ENCODE measurements at places on chromosomes 7 and 10.

- peak; percentile 40 for DNase-seq
Observed at GRCh38 chr10:93452143-93452542, 30.0 kb downstream of the MYOF start.

GRCh38 chr7:109950821-109951564, 1139.9 kb upstream of the LRRN3 start:
- DNase-seq = no peak

GRCh38 chr10:112809736-112810135, 140.3 kb upstream of the TCF7L2 start:
- DNase-seq = no peak

DNA sequence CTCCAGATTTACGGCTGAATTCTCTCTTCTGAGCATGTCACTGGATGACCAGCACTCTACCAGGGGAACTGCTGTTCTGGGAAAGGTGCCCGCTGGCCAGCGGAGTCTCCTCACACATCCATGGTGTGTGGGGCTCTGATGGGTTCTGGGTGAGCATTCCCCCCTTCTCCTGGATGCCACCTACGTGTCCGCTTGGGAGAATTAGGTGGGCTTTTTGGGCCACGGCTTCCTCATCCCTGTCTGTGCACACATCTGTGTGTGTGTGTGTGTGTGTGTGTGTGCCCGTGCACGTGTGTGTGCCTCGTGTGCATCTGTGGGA, 163.0 kb downstream of the DNAJB6 start:
- no peak for DNase-seq

DNA sequence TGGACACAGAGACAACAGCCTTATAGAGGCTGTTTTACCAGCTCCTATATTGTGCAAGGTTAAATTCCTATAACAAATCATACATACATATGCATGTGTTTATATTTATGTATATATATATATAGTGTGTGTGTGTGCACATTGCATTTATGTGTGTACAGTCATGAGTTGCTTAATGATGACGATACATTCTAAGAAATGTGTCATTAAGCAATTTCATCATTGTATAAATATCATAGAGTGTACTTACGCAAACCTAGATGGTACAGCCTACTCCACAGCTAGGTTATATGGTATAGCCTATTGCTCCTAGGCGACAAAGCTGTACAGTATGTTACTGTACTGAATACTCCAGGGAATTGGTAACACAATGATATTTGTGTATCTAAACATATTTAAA, 30.1 kb upstream of the TNKS2 start:
- no peak for DNase-seq

GRCh38 chr10:64033711-64034110, 512.5 kb downstream of the REEP3 start:
- DNase-seq = no peak

- no peak for DNase-seq
Observed at GRCh38 chr7:155309021-155309338, 11.3 kb downstream of the INSIG1 start.

- DNase-seq = peak; percentile 59
Observed at GRCh38 chr7:92608380-92609322, 18.5 kb upstream of the FAM133B start.

GRCh38 chr10:37774351-37774750, 83.1 kb downstream of the ZNF248 start:
- no peak for DNase-seq

DNA sequence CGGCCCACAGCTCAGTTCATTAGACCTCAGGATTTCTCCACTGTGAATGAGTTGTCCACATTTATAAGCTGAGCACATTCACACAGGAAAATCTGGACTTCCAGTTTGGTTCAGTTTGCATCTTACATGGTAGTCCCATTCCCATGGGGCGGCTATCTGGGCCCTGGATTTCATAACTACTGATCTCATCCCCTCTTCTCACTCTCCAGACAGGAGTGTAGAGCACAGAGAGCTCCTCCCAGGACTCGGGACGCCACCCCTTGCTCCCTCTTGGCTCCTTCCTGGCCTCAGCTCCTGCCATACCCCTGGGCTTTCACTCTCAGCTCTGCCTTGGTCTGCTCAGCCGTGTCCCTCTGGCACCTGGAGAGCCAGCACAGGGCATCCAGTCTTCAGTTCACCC, 117.6 kb upstream of the TCERG1L start:
- DNase-seq = no peak

DNA sequence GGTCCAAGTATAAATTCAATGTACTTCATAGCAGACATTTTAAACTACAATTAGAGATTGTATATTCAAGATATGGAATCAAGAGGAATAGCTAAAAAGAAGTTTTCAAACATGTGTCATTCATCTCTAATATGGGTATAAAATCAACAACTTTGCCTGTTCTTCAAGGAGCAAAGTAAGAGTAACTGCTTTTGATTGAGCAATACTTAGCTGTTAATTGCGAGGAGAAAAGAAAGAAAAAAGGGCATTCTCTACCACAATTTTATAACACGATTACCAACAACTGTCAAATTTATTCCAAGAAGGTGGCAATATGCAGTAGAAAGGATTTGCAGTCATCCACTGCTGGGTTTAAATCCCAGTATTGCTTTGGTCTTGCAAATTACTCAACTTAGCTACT, 146.3 kb upstream of the PTN start:
- DNase-seq = no peak

DNA sequence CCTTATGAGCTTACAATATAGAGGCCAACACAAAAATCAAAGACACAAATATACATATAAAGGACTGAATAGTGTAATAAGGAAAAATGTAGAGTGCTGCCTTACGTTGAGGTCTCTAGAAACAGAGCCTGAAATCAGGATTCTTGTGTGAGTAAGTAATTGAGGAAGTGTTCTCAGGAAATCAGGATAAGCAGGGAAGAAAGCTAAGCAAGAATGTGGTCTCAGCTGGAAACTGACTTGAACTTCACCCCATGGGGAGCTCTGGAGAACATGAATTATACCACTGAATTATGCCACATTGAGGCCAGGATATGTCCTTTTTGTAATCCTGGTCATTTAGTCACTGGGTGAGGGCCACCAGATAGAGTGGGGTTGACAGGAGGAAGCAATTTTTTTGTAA, 191.9 kb downstream of the ETV1 start:
- DNase-seq = no peak

GRCh38 chr7:104962781-104963180, 51.2 kb upstream of the KMT2E start:
- no peak for DNase-seq

DNA sequence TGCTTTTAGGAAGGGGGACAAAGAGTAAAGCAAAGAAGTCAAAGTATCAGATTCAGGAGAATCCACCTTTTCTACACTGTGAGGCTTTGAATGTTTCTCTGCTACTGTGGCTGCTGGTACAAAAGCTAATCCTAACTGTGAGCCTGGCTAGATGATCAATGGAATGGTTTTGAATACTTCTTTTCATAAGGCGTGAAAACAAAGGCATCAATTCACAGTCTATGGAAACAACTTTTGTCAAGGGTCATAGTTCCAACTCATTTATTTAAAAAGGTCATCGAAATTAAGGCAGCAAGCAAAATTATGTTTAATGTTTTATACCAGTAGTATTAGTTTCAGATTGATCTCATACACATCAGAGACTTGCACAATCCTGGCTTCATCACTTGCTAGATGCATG, 118.1 kb downstream of the CTTNBP2 start:
- DNase-seq = no peak

- DNase-seq = no peak
Observed at GRCh38 chr10:31350891-31351290, 31.9 kb downstream of the ZEB1 start.

- DNase-seq = no peak
Observed at GRCh38 chr10:33183655-33184054, 150.8 kb downstream of the NRP1 start.

DNA sequence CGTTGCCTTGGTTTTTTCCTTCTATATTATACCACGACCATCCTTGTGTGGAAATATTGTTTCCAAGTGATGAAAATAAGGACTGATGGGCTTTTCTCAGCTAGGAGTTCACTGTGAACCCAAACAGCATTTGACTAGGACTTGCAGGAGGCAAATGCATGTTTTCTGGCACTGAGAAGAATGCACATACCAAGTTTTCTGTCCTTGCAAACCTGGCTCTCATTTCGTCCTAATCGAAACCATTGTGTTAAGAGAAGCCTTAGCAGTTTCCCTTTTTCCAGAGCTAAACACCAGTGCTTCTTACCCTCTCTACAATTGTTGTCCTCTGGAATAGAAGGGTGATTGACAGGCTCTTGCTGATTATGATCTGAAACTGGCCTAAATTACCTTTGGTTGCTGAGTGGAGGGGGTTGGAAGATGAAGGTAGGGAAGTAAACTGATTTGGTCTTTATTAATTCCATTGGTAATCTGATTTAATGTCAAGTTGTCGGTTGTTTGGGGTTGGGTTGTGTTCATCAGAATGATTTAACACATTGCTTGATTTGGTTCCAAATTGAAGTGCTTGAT, 33.1 kb upstream of the ELMO1 start:
- no peak for DNase-seq

DNA sequence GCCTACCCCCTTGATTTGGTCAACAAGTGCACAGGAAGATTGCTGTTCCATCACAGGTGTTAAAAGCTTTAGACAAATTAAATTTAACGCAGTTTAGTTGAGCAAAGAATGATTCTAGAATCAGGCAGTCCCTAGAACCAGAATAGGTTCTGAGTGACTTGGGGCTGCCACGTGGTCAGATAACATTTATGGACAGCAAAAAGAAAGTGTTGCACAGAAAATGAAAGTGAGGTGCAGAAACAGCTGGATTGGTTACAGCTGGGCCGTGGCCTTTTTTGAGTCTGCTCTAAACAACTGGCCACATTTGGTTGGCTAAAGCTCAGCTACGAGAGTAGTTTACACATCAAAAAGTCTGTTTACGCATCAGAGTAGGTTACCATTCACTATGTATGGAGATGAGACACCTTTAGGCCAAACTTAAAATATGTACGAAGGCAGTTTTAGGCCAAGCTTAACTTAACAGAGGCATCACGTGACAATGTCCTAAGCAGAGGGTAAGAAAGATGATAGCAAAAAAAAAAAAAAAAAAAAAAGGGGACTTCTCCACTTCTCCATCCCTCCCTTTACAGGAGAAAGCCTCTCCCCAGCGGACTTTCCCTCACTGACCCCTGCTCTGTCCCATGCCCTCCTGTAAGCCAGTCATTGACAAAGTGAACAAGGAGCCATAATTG, 133.2 kb upstream of the PRR15 start:
- DNase-seq = no peak

DNA sequence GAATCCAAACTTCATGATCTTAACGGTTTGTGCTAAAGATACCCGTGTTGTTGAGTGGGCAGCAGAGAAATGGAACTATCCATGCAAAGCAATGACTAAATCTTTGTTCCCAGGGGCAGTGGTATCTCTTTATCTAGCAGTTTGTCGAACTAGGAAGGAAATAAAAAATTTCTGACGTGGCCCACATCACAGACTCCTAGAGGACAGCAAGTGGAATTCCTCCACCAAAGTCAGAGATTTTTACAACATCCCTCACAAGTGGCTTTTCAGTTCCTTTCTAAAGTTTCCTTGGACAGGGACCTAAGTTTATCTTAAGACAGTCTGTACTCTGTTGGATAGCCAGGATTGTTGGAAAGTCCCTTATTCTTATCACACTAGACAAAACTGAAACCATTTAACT, 136.0 kb downstream of the RAPGEF5 start:
- DNase-seq = no peak

DNA sequence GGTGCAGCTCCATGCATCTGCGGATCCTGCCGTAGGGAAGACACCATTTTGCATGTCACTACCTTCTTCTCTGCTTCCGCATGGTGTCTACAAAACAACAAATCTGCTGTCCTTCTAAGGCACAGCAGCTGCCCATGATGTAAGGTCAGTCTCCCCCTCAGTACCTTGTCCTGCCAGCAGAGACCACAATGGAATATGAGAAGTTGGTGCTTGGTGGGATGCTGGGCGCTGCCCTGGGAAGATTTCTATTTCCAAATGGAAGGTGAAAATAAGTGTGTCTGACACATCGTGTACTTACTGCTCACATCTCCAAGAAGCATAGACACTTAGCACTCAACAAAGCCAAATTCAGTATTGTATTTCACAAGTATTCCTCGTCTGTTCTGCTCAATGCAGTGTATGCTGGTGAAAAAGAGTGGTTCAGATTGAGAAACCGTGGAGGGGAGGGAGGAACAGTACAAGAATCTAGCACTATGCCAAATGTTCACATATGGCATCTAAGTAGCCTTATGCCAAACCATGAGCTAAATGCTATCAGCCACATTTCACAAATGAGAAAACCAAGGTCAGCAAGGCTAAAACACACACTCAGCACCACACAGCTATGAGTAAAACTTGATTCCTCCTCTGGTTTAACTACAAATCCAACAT, 95.0 kb downstream of the GRB10 start:
- DNase-seq = no peak

- DNase-seq = no peak
Observed at GRCh38 chr10:16470747-16471146, 33.9 kb downstream of the PTER start.

DNA sequence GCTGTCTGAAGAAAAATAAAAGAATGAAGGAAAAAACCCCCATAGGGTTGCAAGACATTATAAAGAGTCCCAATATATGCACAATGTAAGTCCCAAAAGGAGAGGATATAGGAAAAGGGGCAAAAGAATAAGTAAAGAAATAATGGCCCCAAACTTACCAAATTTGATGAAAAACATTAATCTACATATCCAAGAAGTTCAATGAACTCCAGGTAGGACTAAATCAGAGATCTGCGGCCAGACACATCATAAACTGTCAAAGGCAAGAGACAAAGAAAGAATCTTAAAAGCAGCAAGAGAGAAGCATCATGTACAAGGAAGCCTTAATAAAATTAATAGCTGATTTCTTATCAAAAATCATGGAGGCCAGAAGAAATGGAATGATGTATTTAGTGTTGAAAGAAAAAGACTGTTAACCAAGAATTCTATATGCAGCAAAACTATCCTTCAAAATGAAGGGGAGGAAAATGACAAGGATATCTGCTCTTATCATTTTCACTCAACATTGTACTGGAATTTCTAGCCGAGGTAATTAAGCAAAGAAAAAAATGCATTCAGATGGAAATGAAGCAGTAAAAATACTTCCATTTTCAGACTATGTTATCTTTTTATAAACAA, 95.7 kb upstream of the GLI3 start:
- DNase-seq = no peak

DNA sequence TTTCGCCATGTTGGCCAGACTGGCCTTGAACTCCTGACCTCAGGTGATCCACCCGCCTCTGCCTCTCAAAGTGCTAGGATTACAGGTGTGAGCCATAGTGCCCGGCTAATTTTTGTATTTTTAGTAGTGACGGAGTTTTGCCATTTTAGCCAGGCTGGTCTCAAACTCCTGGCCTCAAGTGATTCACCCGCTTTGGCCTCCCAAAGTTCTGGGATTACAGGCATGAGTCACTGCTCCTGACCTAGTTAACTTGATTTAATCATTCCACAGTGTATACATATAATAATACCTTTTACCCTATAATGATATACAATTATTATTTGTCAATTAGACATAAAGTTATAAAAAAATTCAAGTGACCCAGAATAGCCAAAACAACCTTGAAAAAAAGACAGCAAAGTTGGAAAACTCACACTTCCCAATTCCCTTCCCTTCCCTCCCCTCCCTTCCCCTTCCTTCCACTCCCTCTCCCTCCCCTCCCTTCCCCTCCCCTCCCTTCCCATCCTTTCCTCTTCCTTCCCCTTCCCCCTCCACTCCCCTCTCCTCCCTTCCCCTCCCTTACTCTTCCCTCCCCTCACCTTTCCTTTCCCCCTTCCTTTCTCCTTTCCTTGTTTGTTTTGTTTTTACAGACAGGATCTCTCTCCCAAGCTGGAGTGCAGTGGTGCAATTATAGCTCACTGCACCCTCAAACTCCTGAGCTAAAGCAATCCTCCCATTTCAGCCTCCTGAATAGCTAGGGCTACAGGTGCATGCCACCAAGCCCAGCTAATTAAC, 14.8 kb upstream of the ZMIZ2 start:
- no peak for DNase-seq

GRCh38 chr10:97053276-97053675, 132.5 kb downstream of the SLIT1 start:
- no peak for DNase-seq
